Right lobe of liver (tissue), 6 donors: ENCODE measurements at places on chromosomes 3 and 15. TPM values are rescaled to one million over a fixed set of nuclear protein-coding genes. Genes with fewer than 3 reads are reported as not detected.

Gene SPPL2A
- 107 TPM for total RNA-seq

GRCh38 chr3:53188136-53188685, 27.2 kb downstream of the PRKCD start:
- DNase-seq: no peak
- H3K4me3 ChIP-seq: no peak overlapping the region
- no peak overlapping the region for H3K27ac ChIP-seq

- H3K4me3 ChIP-seq: no peak overlapping the region
- no peaks in the 10 kb centered on the region for H3K36me3 ChIP-seq
- H3K4me1 ChIP-seq: no peaks in the 10 kb centered on the region
- H3K27ac ChIP-seq: no peak overlapping the region
- H3K27me3 ChIP-seq: no peaks in the 10 kb centered on the region
Observed at GRCh38 chr15:65336493-65337435, 32.3 kb downstream of the RNU5B-1 start.

- H3K27ac ChIP-seq: no peak overlapping the region
- H3K27me3 ChIP-seq: no peaks in the 10 kb centered on the region
- DNase-seq: no peak
- H3K4me1 ChIP-seq: no peaks in the 10 kb centered on the region
- no peaks in the 10 kb centered on the region for H3K36me3 ChIP-seq
- no peak overlapping the region for H3K4me3 ChIP-seq
Observed at GRCh38 chr3:149449182-149449581, 25.3 kb upstream of the TM4SF4 start.

Gene TRIM71
- total RNA-seq: not detected

Gene ALDH1L1
- total RNA-seq: 246 TPM

GRCh38 chr15:62573876-62574275, 408.8 kb upstream of the C2CD4B start:
- H3K4me3 ChIP-seq: no peak overlapping the region
- H3K36me3 ChIP-seq: no peaks in the 10 kb centered on the region
- no peaks in the 10 kb centered on the region for H3K4me1 ChIP-seq
- H3K27me3 ChIP-seq: peaks cover 8% of the 10 kb centered on the region
- no peak overlapping the region for H3K27ac ChIP-seq

- H3K36me3 ChIP-seq: no peaks in the 10 kb centered on the region
- peaks cover 13% of the 10 kb centered on the region for H3K4me1 ChIP-seq
- no peaks in the 10 kb centered on the region for H3K27me3 ChIP-seq
- H3K27ac ChIP-seq: peak overlapping the region; percentile 87
- DNase-seq: no peak
Observed at GRCh38 chr3:39052583-39052982, 767 bp downstream of the WDR48 start.

GRCh38 chr3:123088387-123088786, 21.6 kb downstream of the PDIA5 start:
- no peak for DNase-seq
- peaks cover 1% of the 10 kb centered on the region for H3K36me3 ChIP-seq
- no peaks in the 10 kb centered on the region for H3K4me1 ChIP-seq
- H3K27ac ChIP-seq: no peak overlapping the region
- H3K27me3 ChIP-seq: no peaks in the 10 kb centered on the region

Gene C3orf20
- 0.09 TPM for total RNA-seq

DNA sequence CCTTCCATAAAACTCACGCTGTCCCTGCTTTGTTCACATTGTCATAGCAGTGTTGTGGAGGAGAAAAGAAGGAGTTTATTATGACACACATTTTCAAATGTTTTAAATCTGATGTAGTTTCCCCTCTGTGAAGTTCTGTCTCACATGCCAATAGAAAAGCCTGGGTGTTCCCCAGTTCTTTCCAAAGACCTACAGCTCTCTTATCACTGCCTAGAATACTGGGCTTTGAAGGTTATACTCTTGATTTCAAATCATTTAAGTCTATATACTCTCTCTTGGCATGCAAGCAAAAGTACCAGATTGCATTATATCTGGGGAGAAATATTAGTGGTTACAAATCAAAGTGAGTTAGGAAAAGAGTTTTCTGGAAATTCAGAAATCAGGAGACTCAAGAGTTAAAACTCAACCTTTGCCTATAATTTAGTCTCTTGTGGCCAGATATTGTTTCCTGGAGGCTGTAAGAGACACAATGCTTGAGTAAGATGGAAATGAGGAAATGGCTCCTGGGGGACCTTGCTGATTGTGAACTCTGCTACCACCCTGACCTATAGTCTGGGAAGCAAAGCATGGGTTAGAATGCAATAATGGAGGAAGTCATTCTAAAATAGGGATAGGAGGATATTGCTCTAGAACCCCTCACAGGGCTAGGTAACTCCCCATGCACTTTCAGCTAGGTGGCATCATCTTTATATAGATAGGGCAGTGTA, 182.8 kb downstream of the KCNAB1 start:
- H3K4me3 ChIP-seq: no peak overlapping the region
- no peak overlapping the region for H3K27ac ChIP-seq
- no peaks in the 10 kb centered on the region for H3K27me3 ChIP-seq
- peaks cover 3% of the 10 kb centered on the region for H3K4me1 ChIP-seq

- no peaks in the 10 kb centered on the region for H3K36me3 ChIP-seq
- DNase-seq: no peak
- no peaks in the 10 kb centered on the region for H3K27me3 ChIP-seq
- no peaks in the 10 kb centered on the region for H3K4me1 ChIP-seq
- no peak overlapping the region for H3K27ac ChIP-seq
Observed at GRCh38 chr3:101270149-101270548, 50.2 kb downstream of the IMPG2 start.

- DNase-seq: no peak
- H3K4me3 ChIP-seq: no peak overlapping the region
- no peaks in the 10 kb centered on the region for H3K36me3 ChIP-seq
- H3K4me1 ChIP-seq: no peaks in the 10 kb centered on the region
- H3K27me3 ChIP-seq: no peaks in the 10 kb centered on the region
Observed at GRCh38 chr3:19885468-19885867, 48.5 kb downstream of the EFHB start.

Gene FOXB1
- not detected for total RNA-seq

- DNase-seq: no peak
- no peak overlapping the region for H3K4me3 ChIP-seq
- no peaks in the 10 kb centered on the region for H3K27me3 ChIP-seq
- H3K27ac ChIP-seq: no peak overlapping the region
- H3K36me3 ChIP-seq: no peaks in the 10 kb centered on the region
- H3K4me1 ChIP-seq: no peaks in the 10 kb centered on the region
Observed at GRCh38 chr15:63203451-63204090, 14.2 kb downstream of the RAB8B start.

Gene WDR49
- not detected for total RNA-seq

DNA sequence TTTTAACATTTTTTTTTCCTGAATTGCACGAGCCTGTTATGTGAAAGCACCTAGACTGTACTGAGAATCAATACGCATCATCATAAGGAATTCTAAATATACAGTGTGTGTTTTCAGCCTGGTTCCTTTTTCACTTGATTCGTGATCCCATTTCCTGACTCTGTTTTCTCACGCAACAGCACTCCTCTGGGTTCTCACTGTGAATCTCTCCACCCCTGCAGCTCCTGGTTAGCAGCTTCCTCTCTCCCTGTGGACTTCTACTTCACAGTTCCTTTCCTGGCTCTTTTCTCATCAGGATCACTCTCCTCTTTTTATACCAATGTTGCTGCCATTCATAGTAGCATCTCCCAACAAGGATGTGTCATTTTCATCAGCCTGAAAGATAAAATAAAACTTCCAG, 297.2 kb downstream of the CADM2 start:
- no peak for DNase-seq
- no peaks in the 10 kb centered on the region for H3K36me3 ChIP-seq
- H3K4me1 ChIP-seq: no peaks in the 10 kb centered on the region
- H3K27me3 ChIP-seq: no peaks in the 10 kb centered on the region
- no peak overlapping the region for H3K4me3 ChIP-seq
- H3K27ac ChIP-seq: no peak overlapping the region

Gene TMEM212
- not detected for total RNA-seq

GRCh38 chr3:127206611-127207516, 13.9 kb downstream of the PRR23E start:
- DNase-seq: no peak
- H3K4me3 ChIP-seq: no peak overlapping the region
- H3K36me3 ChIP-seq: no peaks in the 10 kb centered on the region
- H3K27ac ChIP-seq: no peak overlapping the region

- no peaks in the 10 kb centered on the region for H3K27me3 ChIP-seq
- H3K36me3 ChIP-seq: peaks cover 31% of the 10 kb centered on the region
- H3K27ac ChIP-seq: peak overlapping the region; percentile 79
- H3K4me3 ChIP-seq: no peak overlapping the region
- H3K4me1 ChIP-seq: peaks cover 35% of the 10 kb centered on the region
- no peak for DNase-seq
Observed at GRCh38 chr15:50224606-50225005, 40.9 kb downstream of the HDC start.

DNA sequence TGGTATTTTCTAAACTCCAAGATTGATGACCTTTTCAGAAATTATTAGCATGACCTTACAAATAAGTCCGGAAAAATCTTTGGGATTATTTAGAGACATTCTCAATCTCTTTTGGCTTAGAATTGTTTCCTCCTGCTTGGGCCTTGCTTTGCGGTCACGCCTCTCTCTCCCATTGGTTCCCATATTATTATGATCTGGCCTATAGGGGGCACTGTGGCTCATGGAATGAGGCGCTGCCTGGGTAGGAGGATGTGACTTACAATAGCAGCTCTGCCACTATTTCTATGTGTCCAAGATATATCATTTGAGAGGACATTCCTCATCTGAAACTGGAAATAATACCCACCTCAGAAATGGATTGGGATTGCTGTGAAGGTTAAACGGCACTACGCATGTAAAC, 464.9 kb downstream of the MFSD1 start:
- no peaks in the 10 kb centered on the region for H3K4me1 ChIP-seq
- no peak overlapping the region for H3K27ac ChIP-seq
- H3K27me3 ChIP-seq: no peaks in the 10 kb centered on the region
- no peaks in the 10 kb centered on the region for H3K36me3 ChIP-seq
- no peak for DNase-seq

Gene IL17RD
- 0.37 TPM for total RNA-seq

- peak; percentile 96 for DNase-seq
- peak overlapping the region; percentile 95 for H3K27ac ChIP-seq
- H3K36me3 ChIP-seq: no peaks in the 10 kb centered on the region
Observed at GRCh38 chr3:129119365-129120100, 2.1 kb downstream of the RAB43 start.

DNA sequence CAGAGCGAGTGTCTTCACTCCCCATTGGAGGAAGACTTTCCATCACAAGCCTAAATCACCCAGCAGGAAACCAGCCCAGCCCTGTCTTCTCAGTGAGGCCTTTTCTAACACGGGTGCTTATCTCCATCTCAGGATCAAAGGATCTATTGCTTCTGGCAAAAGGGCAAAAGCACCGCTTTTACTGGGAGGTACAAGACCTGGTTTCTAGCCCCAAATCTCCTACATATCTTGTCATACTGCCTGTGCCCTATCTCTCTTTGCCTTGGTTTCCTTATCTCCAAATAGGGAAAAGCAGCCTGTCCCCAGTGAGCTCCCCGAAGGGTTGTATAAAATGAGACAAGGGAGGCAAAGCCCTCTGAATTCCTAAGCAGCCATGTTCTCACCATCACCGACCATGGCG, 5.2 kb downstream of the GLB1 start:
- no peak for DNase-seq
- no peaks in the 10 kb centered on the region for H3K36me3 ChIP-seq
- no peaks in the 10 kb centered on the region for H3K27me3 ChIP-seq
- H3K4me3 ChIP-seq: no peak overlapping the region
- no peaks in the 10 kb centered on the region for H3K4me1 ChIP-seq
- H3K27ac ChIP-seq: no peak overlapping the region

DNA sequence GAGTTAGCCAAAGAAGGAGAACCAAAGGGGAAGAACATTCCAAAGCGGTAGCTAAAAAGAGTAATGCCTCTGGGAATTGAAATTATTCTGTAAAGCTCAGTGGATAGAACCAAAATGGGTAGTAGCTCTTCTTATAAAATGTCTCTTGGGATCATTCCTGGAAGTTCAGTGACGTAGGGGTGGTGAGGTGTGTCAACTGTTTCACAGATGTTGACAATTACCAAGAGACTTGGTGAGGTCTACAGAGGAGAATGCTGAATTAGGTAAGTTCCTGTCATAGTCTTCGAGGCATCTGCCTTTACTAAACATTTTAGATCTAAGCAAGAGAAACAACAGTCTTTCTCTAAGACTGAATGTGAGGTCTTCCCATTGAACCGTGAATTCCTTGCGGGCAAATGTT, 67.8 kb downstream of the TPRG1 start:
- no peak overlapping the region for H3K27ac ChIP-seq
- H3K36me3 ChIP-seq: no peaks in the 10 kb centered on the region
- no peaks in the 10 kb centered on the region for H3K4me1 ChIP-seq

Gene GREM1
- total RNA-seq: 1.3 TPM

- H3K36me3 ChIP-seq: no peaks in the 10 kb centered on the region
- no peaks in the 10 kb centered on the region for H3K27me3 ChIP-seq
- no peak overlapping the region for H3K27ac ChIP-seq
- DNase-seq: no peak
- H3K4me1 ChIP-seq: no peaks in the 10 kb centered on the region
Observed at GRCh38 chr3:79146024-79146423, 621.8 kb downstream of the ROBO1 start.
